ENCODE measurements at places on chromosomes 12 and 14. TPM values are rescaled to one million over a fixed set of nuclear protein-coding genes. Genes with fewer than 3 reads are reported as not detected.
A peak's percentile ranks its signal among the peaks of the same experiment; 100 is the strongest.

Gene FGD4
- 0.23 TPM for total RNA-seq

Gene NYNRIN
- total RNA-seq = 0.88 TPM

Gene SMIM41
- total RNA-seq = not detected

Gene FAM181A
- total RNA-seq = not detected

Gene ACOT4
- total RNA-seq = 1.6 TPM

Gene SYNJ2BP
- 18.6 TPM for total RNA-seq

Gene GSC
- not detected for total RNA-seq

Gene KIF21A
- 13.6 TPM for total RNA-seq

Gene TAS2R9
- not detected for total RNA-seq

Gene ASPG
- 0.26 TPM for total RNA-seq

Gene ARHGAP9
- total RNA-seq = 243 TPM

Gene NPFF
- not detected for total RNA-seq

GRCh38 chr12:131076791-131077747 is 123.4 kb downstream of the ADGRD1 start:
- no peaks in the 10 kb centered on the region for H3K27me3 ChIP-seq
- no peak for DNase-seq
- H3K4me1 ChIP-seq = no peaks in the 10 kb centered on the region
- no peaks in the 10 kb centered on the region for H3K36me3 ChIP-seq
- no peak overlapping the region for H3K4me3 ChIP-seq
- H3K27ac ChIP-seq = no peak overlapping the region

DNA sequence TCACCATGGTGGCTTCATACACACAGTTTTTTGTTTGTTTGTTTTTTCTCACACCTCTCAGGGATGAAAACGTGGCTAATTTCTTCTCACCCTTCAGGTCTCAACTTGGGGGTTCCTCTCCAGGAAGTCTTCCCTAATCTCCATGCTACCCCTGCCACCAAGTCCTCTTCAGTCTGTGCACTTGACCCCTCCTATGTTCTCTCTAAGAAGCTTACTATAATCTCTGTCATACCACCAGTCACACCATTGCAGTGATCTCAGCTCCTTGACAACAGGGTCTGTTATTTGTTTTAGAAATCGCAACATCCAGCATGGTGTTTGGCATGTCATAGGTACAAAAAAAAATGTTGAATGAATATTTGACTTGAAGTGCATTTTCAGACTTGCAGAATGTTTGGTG is 83.4 kb downstream of the PRORP start:
- no peak overlapping the region for H3K4me3 ChIP-seq
- peaks cover 2% of the 10 kb centered on the region for H3K36me3 ChIP-seq
- H3K27me3 ChIP-seq = no peaks in the 10 kb centered on the region
- no peak for DNase-seq

GRCh38 chr12:14514154-14514842 is 53.4 kb downstream of the PLBD1 start:
- no peaks in the 10 kb centered on the region for H3K4me1 ChIP-seq
- no peaks in the 10 kb centered on the region for H3K27me3 ChIP-seq
- DNase-seq = no peak
- H3K27ac ChIP-seq = no peak overlapping the region
- H3K36me3 ChIP-seq = no peaks in the 10 kb centered on the region

GRCh38 chr14:77667331-77667730 is 40.5 kb downstream of the ALKBH1 start:
- no peaks in the 10 kb centered on the region for H3K36me3 ChIP-seq
- H3K4me3 ChIP-seq = no peak overlapping the region
- DNase-seq = no peak
- H3K4me1 ChIP-seq = no peaks in the 10 kb centered on the region
- H3K27ac ChIP-seq = no peak overlapping the region

- DNase-seq = no peak
- H3K36me3 ChIP-seq = no peaks in the 10 kb centered on the region
- no peak overlapping the region for H3K27ac ChIP-seq
- no peaks in the 10 kb centered on the region for H3K27me3 ChIP-seq
Observed at GRCh38 chr12:130494736-130495135, 157.0 kb downstream of the PIWIL1 start.

DNA sequence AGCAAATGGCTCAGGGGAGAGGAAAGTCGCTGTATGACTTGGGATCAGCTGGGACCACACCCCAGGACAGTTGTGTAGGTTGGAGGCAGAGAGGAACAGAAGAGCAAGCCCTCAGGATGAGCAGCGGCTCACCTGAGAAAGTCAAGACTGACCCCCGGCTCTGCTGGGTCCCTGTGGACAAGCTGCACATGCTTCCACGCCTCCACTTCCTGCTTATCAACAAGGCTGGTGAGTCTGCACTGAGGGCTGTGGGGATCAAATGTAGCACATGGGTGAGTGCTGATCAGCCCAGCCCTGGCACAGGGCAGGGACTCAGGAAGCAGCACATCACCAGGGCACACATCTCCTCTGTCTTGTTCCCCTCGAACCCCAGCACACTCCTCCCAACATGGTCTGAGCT is 92.1 kb downstream of the CHGA start:
- no peaks in the 10 kb centered on the region for H3K27me3 ChIP-seq
- DNase-seq = no peak
- H3K4me1 ChIP-seq = no peaks in the 10 kb centered on the region
- H3K27ac ChIP-seq = no peak overlapping the region
- peaks cover 4% of the 10 kb centered on the region for H3K36me3 ChIP-seq
- no peak overlapping the region for H3K4me3 ChIP-seq

DNA sequence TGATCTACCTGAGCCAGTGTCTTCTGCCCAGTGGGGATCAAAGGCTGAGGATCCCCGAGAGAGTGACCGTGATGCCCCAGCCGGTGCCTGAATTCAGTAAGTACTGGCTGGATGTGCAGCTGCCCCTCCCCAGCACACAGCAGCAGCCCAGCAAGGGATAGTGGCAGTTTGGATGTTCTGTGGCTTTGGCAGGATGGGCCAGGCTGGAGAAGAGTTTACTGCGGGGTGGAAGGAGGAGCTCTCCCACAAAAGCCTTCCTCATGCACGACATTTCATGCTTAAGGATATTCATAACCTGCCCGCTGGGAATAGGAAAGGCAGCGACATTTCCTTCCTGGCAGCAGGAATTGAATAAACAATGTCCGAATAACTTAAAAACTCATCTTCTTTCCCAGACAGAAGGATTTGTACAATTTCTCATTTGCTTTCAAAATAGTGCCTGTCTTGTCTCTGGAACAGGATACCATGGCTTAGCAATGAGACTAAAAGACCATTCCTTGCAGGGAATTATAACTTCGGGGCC is 135.6 kb upstream of the PRMT8 start:
- H3K27me3 ChIP-seq = no peaks in the 10 kb centered on the region
- no peak overlapping the region for H3K4me3 ChIP-seq
- no peaks in the 10 kb centered on the region for H3K36me3 ChIP-seq
- no peak overlapping the region for H3K27ac ChIP-seq

DNA sequence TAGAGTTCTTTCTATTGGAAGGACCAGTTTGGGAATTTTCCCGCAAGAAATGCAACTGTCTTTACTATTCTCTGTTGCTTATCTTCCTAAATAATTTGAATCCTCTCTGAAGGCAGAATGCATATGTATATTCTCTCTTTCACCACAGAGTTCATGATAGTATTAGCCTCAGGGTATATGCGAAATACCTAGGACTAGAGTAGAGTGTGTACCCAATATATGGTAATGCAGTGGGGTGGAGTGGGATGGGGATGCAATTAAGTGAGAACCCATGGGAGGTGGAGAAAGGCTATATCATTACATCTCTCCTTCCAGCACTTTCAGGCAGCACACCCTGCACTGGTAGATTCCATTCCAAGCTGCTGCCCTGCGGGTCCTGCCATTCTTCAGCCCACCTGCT is 207.3 kb downstream of the ANO2 start:
- H3K36me3 ChIP-seq = no peaks in the 10 kb centered on the region
- no peaks in the 10 kb centered on the region for H3K27me3 ChIP-seq
- no peak for DNase-seq
- H3K27ac ChIP-seq = no peak overlapping the region
- no peaks in the 10 kb centered on the region for H3K4me1 ChIP-seq
- no peak overlapping the region for H3K4me3 ChIP-seq

DNA sequence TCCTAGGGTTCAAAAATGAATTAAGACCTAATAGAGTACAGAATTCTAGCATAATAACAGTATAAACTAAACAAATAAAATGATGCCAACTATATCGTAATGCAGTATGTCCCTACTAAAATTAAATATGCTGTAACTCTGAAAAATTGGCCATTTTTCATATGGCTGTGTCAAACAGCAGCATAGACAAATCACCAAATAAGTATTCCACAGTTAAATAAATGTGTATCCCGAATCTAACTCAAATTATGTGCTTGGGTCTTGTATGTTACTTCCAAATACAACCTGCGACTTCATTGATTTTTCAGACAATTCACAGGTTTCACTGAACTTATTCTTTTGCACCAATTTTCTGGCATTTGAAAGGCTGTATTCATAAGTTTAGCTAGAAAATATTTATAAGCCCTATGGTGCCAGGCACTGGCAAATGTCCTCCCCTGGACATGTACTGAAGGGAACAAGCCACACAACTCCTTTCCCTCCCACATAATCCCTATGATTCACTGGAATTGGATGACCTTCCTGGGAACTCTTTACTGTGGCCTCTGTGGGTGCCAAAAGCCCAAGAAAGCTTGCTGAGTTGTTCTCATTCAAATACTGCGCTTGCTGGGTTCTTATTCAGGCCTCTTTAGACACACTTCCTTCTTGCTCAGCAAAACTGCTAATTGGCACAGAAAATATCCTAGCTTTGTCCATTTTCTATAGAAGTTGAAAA is 108.8 kb downstream of the KITLG start:
- H3K36me3 ChIP-seq = no peaks in the 10 kb centered on the region
- no peaks in the 10 kb centered on the region for H3K4me1 ChIP-seq
- no peak overlapping the region for H3K27ac ChIP-seq
- DNase-seq = no peak

DNA sequence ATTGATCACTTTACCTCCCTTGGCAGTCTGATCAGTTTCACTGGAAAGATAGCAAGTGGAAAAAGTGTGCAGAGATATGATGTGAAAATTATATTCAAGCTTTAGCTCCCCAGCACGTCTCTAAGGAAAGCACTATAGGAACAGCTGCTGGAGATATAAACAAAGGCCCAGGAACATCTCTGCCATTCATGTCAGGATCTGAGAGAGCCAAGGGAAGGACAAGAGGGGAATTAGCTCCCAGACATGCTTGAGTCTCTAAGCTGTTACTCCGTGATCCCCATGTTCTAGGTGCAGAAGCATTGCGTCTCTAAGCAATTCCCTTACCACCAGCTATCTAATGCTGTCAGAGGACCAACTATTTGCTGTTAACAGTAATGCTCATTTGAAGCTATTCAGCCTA is 700.2 kb downstream of the DIO2 start:
- H3K4me3 ChIP-seq = no peak overlapping the region
- H3K4me1 ChIP-seq = no peaks in the 10 kb centered on the region
- no peaks in the 10 kb centered on the region for H3K36me3 ChIP-seq
- H3K27me3 ChIP-seq = no peaks in the 10 kb centered on the region

DNA sequence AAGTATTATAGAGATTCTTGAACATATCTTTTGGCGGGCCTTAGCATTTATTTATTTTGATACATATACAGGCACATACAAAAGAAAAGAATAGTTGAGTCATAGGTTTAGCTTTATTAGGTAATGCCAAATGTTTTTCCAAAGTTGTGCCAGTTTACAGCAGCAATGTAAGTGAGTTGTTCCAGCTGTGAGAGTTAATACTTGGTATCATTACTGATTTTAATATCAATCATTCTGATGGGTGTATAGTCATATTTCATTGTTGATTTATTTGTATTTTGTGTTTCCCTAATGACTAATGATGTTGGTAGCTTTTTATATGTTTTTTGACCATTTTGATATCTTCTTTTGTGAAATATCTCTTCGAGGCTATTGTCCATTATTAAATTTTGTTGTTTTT is 122.4 kb downstream of the MIPOL1 start:
- no peaks in the 10 kb centered on the region for H3K36me3 ChIP-seq
- DNase-seq = no peak
- no peaks in the 10 kb centered on the region for H3K27me3 ChIP-seq
- no peaks in the 10 kb centered on the region for H3K4me1 ChIP-seq
- H3K4me3 ChIP-seq = no peak overlapping the region

- H3K27me3 ChIP-seq = no peaks in the 10 kb centered on the region
- H3K36me3 ChIP-seq = no peaks in the 10 kb centered on the region
- H3K4me1 ChIP-seq = no peaks in the 10 kb centered on the region
- H3K27ac ChIP-seq = no peak overlapping the region
- H3K4me3 ChIP-seq = no peak overlapping the region
Observed at GRCh38 chr12:92070054-92070863, 75.4 kb downstream of the BTG1 start.

GRCh38 chr12:117142094-117142493 is 42.9 kb upstream of the TESC start:
- peaks cover 3% of the 10 kb centered on the region for H3K36me3 ChIP-seq
- no peak overlapping the region for H3K27ac ChIP-seq
- H3K27me3 ChIP-seq = no peaks in the 10 kb centered on the region

DNA sequence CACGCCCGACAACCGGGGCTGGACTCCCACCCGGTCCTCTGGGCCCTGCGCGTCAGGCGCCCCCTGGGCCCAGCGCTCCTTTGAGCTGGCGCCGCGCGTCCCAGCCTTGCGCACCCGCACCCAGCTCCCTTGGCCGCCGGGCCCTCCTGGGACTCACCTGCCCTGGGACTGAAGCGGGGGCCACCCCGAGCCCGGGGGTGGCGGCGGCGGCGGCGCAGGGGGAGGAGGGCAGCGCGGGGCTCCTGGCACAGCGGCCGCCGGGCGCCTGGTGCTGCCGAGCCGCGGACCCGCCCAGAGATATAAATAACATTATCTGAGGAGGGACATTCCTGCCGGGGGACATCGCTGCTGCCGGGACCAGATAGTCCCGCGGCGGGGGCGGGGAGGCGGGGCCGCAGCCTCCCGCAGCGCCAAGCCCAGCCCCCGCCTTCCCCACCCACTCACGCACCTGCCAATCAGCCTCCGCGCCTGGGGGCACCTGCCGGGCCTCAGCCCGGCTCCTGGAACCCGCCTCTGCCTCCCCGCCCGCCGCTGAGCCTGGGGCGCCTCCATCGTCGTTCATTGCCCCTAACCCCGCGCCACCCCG is at the start of gene SPTB:
Gene SPTB (minus strand): TSS at position 273 of the 586 bp plus-strand sequence. CDS start 56,813 bp downstream, outside the sequence.
- peaks cover 4% of the 10 kb centered on the region for H3K4me1 ChIP-seq
- no peaks in the 10 kb centered on the region for H3K36me3 ChIP-seq
- peak within 1 kb of the TSS; percentile 64 for H3K4me3 ChIP-seq
- H3K27ac ChIP-seq = no peak within 1 kb of the TSS

DNA sequence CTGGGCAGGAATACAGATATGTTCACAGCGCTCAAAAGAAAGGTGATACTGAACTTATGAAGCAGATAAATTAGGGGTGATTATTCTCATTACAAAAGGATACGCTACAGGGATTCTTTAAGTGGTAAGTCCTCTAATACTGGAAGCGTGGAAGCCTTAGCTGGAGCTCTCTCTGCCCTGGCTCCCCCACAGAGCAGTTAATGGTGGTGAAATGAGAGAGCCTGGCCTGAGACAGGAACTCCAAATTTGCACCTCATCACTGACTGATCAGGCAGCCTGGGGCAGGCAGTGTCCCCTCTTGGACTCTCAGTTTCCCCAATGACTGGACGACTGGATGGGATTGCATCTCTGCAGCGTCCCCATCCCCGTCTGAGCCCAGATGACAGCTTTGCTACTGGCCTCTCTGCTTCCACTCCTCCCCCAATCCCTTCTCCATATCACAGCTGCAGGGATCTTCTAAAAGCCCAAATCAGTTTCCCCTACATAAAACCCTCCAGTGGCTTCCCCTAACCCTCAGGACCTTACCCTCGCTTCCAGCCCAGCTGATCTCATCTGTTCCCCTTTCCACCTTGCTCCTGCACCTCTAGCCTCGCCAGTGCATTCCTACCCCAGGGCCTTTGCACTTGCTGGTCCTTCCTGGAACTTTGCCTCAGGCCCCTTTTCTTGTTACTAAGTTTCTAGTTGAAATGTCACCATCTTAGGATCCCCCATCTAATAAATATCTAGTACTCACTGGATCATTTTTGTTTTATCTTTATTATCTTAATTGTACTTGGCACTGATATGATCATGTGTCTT is 171.7 kb upstream of the LHX5 start:
- no peak for DNase-seq
- H3K27me3 ChIP-seq = peaks cover 50% of the 10 kb centered on the region
- H3K4me3 ChIP-seq = no peak overlapping the region
- no peaks in the 10 kb centered on the region for H3K4me1 ChIP-seq
- no peak overlapping the region for H3K27ac ChIP-seq
- H3K36me3 ChIP-seq = no peaks in the 10 kb centered on the region

All from T-cell (primary cell).